ENCODE measurements at places on chromosomes 6 and 20.
A peak's percentile ranks its signal among the peaks of the same experiment; 100 is the strongest.

DNA sequence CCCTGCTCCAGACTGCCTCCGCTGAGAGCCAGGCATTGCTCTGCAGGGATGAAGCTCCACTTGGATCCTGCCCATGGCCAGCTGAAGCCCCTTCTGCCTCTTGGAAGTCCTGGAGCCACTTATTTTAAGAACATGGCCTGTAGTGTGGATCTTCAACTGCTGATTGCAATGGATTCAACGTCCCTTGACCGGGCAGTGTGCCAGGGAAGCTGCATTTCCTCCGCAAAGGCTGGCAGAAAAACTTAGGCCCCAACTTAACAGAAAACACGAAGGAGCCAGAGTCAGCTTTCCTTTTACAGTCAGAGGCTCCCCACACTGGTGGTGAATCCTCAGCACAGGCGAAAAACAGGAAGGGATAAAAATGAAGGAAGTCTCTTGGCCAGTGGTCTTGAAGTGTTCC, 26.3 kb upstream of the FOXQ1 start:
- no peak for DNase-seq

DNA sequence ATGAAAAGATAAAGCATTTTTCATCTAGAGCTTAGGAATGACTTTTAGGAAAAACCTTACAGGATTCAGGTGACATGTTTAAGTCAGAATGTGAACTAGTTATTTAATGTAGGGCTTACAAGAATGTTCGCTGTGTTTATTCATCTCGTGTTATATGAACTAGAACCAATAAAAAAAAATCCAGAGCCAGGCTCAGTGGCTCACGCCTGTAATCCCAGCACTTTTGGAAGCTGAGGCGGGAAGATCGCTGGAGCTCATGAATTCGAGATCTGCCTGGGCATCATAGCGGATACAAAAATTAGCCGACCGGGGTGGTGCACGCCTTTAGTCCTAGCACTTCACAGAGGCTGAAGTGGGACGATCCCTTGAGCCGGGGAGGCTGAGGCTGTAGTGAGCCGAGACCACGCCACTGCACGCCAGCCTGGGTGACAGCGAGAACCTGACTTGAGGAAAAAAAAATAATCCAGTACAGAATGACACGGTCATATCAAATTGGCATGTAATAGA, 46.3 kb downstream of the OR2B2 start:
- no peak for DNase-seq

DNA sequence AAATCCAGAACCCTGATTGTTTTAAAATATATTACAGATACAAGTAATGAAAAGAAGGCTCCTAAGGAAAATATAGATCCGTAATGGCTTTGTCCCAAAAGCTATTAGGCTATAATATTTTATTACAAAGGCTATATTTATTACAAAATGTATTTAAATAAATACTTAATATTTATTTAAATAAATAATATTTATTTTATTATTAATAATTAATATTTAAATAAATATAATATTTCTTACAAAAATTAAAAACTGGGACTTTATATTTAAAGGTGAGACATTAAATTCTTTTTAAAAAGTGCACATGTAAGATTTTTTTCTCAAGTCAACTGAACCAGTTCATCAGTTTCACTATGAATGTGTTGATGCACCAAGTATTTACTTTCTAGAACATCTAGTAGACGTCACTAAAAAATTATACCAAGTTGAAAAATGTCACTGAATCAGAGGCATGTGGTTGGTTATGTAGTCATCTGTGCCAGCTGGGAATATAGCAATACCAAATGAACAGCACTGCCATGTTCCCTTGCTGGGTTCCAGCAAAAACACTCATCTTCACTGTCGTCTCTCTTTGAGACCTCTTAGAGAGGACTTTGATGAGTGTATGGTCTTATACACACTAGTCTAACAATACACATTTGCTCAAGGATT, 278.9 kb downstream of the ESR1 start:
- no peak for DNase-seq

DNA sequence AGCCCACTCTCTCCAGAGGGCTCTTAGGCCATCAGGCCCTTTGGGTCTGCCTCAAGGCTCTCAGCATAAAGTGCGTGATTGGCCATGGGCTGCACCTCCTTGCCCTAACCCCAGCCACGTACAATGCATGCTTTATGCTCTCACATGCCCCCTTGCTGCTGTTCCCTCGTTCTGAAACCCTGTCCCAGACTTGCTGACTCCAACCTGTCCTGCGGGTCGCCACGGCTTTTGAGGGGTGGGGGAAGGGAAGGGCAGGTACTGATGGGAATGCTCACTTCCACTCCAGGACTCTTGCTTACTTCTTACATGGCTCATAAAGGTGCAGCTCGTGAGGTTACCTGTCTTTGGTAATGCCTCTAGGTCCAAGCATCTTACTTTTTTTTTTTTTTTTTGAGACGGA, 6.0 kb downstream of the ARMC12 start:
- no peak for DNase-seq

GRCh38 chr6:137254966-137255365, 35.8 kb upstream of the IFNGR1 start:
- DNase-seq: no peak

GRCh38 chr20:46545077-46545826, 5.2 kb downstream of the OCSTAMP start:
- DNase-seq: no peak

- DNase-seq: no peak
Observed at GRCh38 chr6:170113141-170113540, 177.7 kb downstream of the DLL1 start.

GRCh38 chr20:54475334-54476168, at the start of gene DOK5:
Gene DOK5, plus strand, starts transcription at chr20:54475593. Its CDS starts 354 bp downstream, at chr20:54475947.
- DNase-seq: no peak

GRCh38 chr6:38025451-38025850, 205.9 kb downstream of the ZFAND3 start:
- DNase-seq: no peak

GRCh38 chr20:6558341-6558740, 209.1 kb upstream of the BMP2 start:
- DNase-seq: no peak

DNA sequence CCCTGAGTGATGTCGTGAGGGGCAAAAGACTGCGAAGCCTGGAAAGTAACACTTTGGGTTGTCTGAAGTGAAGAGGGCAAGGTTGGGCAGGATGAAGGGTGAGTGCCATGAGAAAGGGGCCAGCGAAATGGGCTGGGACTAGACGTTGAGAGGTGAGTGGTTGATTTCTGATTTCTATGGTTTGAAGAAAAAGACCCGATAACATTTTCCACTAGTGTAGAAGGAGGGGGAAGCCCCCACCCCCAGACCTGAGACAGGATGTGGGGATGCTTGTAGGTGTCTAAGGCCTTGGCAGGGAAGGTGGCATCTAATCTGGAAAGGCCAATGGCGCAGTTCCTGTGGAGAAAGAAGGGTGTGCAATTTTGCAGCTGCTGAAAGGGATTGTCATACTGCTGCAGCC, 25.3 kb upstream of the KIF3B start:
- no peak for DNase-seq

- no peak for DNase-seq
Observed at GRCh38 chr6:160348223-160349019, at the start of gene SLC22A3. Gene SLC22A3, plus strand, starts transcription at chr6:160348378. Its CDS starts 42 bp downstream, at chr6:160348420.

- no peak for DNase-seq
Observed at GRCh38 chr6:43714311-43715055, 26.9 kb upstream of the MRPS18A start.

DNA sequence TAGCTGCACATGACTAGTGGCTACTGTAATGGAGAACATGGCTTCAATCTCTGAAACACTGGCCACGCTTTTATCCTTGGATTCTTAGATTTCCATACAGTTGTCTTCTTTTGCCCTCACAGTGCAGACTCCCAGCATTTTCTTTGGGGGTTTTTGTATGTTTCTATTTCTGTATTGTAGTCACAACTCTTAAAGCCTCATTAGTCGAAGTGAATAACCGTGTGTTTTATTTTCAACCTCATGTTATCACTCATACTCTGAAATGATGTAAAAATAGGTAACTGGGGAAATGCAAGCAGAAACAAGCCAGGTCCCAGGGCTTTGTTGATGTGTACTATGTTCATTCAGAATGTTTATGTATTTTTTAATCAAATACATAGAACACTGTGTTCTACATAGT, 162.9 kb downstream of the JARID2 start:
- no peak for DNase-seq

- DNase-seq: no peak
Observed at GRCh38 chr20:35743693-35744491, 1.8 kb upstream of the RBM39 start.

DNA sequence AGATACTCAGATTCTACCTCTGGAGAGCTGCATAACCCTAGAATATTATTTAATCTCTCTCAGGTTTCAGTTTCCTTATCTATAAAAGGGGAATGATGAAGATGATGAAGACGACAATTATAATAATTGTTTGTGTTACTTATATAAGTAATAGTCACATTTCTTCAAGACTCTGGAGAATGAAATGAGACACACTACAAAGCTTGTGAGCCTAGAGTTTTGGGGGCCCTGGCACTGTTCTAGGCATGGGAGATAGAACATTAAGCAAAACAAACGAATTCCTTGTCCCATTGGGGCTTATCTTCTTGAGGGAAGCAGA, 5.4 kb upstream of the ZNF217 start:
- DNase-seq: no peak

DNA sequence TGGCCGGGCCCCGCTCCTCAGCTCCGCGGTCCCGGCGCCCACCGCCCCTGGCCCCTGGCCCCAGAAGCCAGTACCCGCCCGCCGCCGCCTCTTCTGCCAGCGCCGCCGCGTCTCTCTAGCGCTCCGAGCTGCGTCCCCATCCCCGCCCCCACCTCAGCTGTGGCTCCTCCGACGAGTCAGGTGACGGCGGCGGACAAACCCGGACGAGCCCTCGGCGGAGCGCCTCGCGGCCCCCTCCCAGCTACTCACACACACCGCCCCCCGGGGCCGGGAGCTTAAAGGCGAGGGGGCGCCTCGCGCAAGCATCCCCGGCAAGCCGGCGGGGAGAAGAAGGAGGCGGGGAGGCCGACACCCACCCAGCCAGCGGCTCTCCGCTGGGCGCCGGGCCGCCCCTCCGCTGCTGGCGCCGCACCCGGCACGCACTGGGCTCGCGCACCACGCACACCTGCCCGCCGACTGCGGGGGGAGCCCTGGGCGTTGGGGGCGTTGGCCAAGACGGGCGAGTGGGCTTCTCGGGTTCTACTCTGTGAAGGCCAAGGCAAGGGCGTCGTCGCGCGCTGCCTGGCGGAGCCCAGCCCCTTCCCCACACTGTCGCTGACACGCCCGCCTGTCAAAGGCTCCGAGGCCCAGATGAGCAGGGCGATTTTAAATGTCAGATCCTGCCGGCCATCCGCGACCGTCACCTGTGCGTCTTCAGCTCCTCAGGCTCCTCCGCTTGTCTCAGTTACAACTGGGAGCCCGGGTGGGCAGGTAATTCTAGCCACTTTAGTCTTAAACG, at the start of gene SNAP91:
Gene SNAP91, minus strand, starts transcription at position 132 of the 778 bp plus-strand sequence. CDS start 1,174 bp downstream, outside the sequence.
- peak; percentile 13 for DNase-seq

GRCh38 chr6:130183271-130184222, 39.2 kb downstream of the SAMD3 start:
- DNase-seq: no peak

DNA sequence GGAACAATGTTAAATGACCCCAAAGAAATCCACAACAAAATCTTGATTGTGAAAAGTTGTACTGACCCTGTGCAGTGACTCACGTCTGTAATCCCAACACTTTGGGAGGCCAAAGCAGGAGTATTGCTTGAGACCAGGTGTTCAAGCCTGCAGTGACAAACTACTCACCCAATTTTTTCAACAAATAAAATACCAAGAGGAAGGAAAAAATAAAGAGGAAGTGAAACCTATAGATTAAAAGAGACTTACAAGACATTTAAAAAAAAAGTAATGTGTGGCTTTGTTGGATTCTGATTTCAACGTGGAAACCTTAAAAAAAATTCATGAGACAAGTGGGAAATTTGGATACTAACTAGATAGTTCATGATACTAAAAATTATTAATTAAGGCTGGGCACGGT, 31.9 kb downstream of the GINS1 start:
- no peak for DNase-seq

DNA sequence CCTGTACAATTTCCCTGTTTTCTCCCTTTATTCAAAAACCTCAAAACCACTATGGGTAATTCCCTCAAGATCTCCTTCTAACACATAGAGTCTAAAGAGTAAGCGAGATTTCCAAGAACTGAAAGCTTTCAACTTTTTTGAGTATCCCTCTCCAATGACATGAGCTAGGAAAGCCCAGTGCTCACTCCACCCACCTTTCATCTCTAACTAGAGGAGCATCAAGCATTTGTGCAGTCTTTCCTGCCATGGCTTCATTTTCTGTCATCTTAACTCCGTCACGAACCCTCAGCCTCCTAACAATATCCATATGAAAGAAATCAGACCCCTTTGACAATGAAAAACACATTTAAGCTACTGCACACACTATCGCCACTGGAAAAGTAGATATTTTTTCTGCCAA, 91.9 kb upstream of the SUPT3H start:
- no peak for DNase-seq

GRCh38 chr6:67897998-67898607, 737.0 kb upstream of the ADGRB3 start:
- DNase-seq: no peak

GRCh38 chr6:37709250-37709931, 11.7 kb upstream of the MDGA1 start:
- DNase-seq: no peak

GRCh38 chr6:150177952-150178520, 35.2 kb downstream of the PPP1R14C start:
- DNase-seq: no peak

DNA sequence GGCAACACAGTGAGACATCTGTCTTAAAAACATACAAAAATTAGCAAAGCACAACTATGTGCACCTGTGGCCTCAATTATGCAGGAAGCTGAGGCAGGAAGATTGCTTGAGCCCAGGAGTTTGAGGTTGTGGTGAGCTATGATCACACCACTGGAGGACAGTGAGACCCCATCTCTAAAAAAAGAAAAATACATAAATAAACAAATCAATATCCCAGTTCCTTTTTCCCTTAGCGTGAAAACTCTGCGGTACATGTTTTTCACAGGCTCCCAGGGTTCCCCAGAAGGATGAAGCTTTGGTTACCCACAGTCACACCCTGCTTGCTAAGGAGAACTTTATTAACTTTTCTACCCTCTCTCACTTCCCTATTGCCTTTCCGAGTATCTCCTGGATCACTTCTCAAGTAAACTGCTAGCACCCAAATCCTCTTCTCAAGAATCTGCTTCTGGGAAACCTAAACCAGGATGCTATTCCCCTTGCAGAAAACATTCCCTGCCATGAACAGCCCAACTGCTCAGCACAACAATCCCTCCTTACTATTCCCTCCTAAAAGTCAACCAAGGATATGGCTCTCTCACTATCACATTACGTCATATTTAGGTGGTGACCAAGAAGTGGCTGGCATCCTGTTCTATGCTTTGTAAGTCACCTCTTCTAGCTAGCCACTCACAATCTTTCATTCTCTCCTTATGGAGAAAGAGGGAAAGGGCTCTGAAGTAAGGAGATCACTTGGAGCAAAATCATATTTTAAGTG, 122.4 kb downstream of the IPCEF1 start:
- no peak for DNase-seq

All from DMS153 (cell line).